ENCODE measurements at places on chromosomes 13 and 19. TPM values are rescaled to one million over a fixed set of nuclear protein-coding genes. Genes with fewer than 3 reads are reported as not detected.

Gene MEIOSIN
- not detected for total RNA-seq

Gene DNAAF3
- total RNA-seq: not detected

Gene DOCK6
- 179 TPM for total RNA-seq

Gene CACNA1A
- 22.3 TPM for total RNA-seq

Gene CEACAM4
- total RNA-seq: not detected

Gene ZNF850
- total RNA-seq: 2.0 TPM

Gene DACT3
- total RNA-seq: 2.3 TPM

Gene NMRK2
- total RNA-seq: not detected

Gene GPC6
- total RNA-seq: 1.6 TPM

Gene LRRC4B
- 2.0 TPM for total RNA-seq

Gene OSCAR
- 0.70 TPM for total RNA-seq

- no peaks in the 10 kb centered on the region for H3K27me3 ChIP-seq
- H3K4me1 ChIP-seq: no peaks in the 10 kb centered on the region
- DNase-seq: no peak
- no peak overlapping the region for H3K4me3 ChIP-seq
- H3K27ac ChIP-seq: no peak overlapping the region
Observed at GRCh38 chr19:18239303-18239702, 13.1 kb upstream of the PDE4C start.

- no peaks in the 10 kb centered on the region for H3K36me3 ChIP-seq
- no peak for DNase-seq
- no peaks in the 10 kb centered on the region for H3K4me1 ChIP-seq
- H3K27me3 ChIP-seq: no peaks in the 10 kb centered on the region
- no peak overlapping the region for H3K4me3 ChIP-seq
- H3K27ac ChIP-seq: no peak overlapping the region
Observed at GRCh38 chr13:40165316-40165932, 501.0 kb downstream of the FOXO1 start.

DNA sequence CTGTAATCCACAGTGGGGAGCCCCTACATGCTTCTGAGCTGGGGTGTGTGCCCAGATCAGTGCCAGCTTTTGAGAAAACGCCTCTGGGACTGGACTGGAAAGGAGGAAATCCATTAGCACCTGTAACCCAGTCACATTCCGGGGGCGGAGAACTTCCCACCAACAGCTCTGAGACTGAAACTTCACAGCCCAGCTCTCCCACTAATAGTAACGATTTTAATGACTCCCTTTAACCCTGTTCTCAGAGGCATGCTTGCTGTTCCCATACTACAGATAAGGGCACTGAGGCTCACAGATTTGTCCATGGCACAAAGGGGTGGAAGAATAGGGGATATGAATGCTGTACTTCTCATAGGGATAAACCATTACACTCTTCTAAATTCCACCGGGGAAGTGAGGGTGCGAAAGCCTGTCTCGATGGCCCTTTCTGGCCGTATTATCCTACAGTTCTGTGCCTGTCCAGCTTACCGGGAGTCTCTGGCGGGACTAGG, 851 bp downstream of the FBXO46 start:
- no peaks in the 10 kb centered on the region for H3K27me3 ChIP-seq
- H3K27ac ChIP-seq: no peak overlapping the region
- peak overlapping the region; percentile 78 for H3K4me3 ChIP-seq
- H3K36me3 ChIP-seq: no peaks in the 10 kb centered on the region

DNA sequence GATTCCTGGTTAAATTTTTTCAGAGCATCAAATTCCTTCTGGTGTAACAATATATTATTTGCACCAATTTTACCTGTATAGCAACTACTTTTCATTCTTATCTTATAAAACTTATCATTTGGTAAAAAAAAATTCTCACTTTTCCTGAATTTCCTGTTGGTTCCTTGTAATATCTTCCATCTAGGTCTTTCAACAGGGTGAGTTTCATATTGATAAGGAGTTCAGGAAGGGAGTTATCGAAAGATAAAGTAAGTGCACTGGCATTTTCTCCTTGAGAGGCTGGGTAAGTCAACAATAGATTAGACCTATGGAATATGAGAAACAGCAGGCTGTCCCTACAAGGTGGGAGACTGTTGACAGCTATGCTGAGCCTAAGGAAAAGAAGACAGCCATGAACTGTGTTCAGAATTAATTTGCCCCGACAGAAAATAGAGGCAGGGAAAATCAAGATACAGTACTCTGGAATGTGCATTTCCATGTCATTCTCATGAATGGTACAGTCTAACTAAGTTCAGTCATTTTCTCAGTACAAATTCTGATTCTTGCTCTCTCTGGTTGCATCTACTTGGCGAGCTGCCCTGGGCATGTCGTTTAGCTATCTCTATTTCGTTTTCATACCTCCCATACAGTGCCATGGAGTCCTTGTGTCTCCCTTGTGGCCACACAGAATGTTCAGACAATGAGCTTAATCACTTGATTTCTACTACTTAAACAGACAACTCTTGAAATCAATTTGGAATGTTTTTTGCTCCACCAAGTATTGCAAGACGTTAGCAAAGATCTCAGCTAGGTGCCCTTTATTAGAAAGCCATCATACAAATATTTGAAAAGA, 9.9 kb downstream of the IGFL1 start:
- H3K4me3 ChIP-seq: no peak overlapping the region
- H3K36me3 ChIP-seq: no peaks in the 10 kb centered on the region
- H3K27ac ChIP-seq: no peak overlapping the region
- no peaks in the 10 kb centered on the region for H3K4me1 ChIP-seq
- no peak for DNase-seq
- no peaks in the 10 kb centered on the region for H3K27me3 ChIP-seq

DNA sequence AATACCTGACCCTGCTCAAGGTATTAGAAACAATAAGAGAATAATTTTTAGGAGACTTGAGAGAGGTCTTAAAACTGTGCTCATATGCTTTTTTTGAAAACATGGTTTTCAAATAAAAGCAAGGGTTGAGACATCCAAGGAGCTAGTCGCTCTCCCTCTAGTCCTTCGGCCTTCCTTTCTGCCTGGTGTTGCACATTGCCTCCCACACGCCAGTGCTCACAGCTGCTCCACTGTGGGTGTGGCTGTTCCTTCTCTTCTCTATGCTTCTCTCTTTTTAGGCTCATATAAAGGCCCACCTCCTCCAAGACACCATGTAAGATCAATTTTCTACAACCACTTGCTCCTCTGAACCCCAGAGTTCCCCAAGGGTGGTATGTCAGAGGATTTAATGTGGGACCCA, 352.6 kb downstream of the ENOX1 start:
- DNase-seq: no peak
- H3K27me3 ChIP-seq: no peaks in the 10 kb centered on the region
- no peaks in the 10 kb centered on the region for H3K36me3 ChIP-seq
- H3K4me3 ChIP-seq: no peak overlapping the region
- H3K27ac ChIP-seq: no peak overlapping the region
- no peaks in the 10 kb centered on the region for H3K4me1 ChIP-seq

GRCh38 chr19:18401580-18402112, 4.2 kb upstream of the LRRC25 start:
- H3K36me3 ChIP-seq: no peaks in the 10 kb centered on the region
- H3K27ac ChIP-seq: peak overlapping the region; percentile 65
- no peaks in the 10 kb centered on the region for H3K27me3 ChIP-seq
- H3K4me3 ChIP-seq: no peak overlapping the region
- H3K4me1 ChIP-seq: peaks cover 5% of the 10 kb centered on the region

GRCh38 chr19:4516939-4517300, 1.4 kb downstream of the PLIN4 start:
- H3K4me3 ChIP-seq: peak overlapping the region; percentile 39
- H3K36me3 ChIP-seq: no peaks in the 10 kb centered on the region
- no peak for DNase-seq
- no peaks in the 10 kb centered on the region for H3K27me3 ChIP-seq

- H3K36me3 ChIP-seq: peaks cover 30% of the 10 kb centered on the region
- H3K27me3 ChIP-seq: no peaks in the 10 kb centered on the region
- peaks cover 33% of the 10 kb centered on the region for H3K4me1 ChIP-seq
- H3K4me3 ChIP-seq: peak overlapping the region; percentile 17
Observed at GRCh38 chr19:1103132-1103707, 574 bp upstream of the GPX4 start.

- no peak for DNase-seq
- no peaks in the 10 kb centered on the region for H3K27me3 ChIP-seq
- no peak overlapping the region for H3K4me3 ChIP-seq
- no peaks in the 10 kb centered on the region for H3K36me3 ChIP-seq
- H3K4me1 ChIP-seq: peaks cover 23% of the 10 kb centered on the region
- no peak overlapping the region for H3K27ac ChIP-seq
Observed at GRCh38 chr19:980133-980998, 3.8 kb upstream of the WDR18 start.

- no peak for DNase-seq
- no peak overlapping the region for H3K4me3 ChIP-seq
- no peaks in the 10 kb centered on the region for H3K27me3 ChIP-seq
- H3K4me1 ChIP-seq: no peaks in the 10 kb centered on the region
- H3K36me3 ChIP-seq: no peaks in the 10 kb centered on the region
Observed at GRCh38 chr13:90498096-90498495, 849.4 kb upstream of the MIR17HG start.

GRCh38 chr13:30145709-30146367, 161.5 kb downstream of the KATNAL1 start:
- no peaks in the 10 kb centered on the region for H3K36me3 ChIP-seq
- no peak overlapping the region for H3K4me3 ChIP-seq
- DNase-seq: no peak
- peaks cover 6% of the 10 kb centered on the region for H3K4me1 ChIP-seq

- H3K36me3 ChIP-seq: no peaks in the 10 kb centered on the region
- no peaks in the 10 kb centered on the region for H3K4me1 ChIP-seq
- DNase-seq: no peak
- no peak overlapping the region for H3K4me3 ChIP-seq
- no peaks in the 10 kb centered on the region for H3K27me3 ChIP-seq
Observed at GRCh38 chr19:14795078-14795721, 16.8 kb upstream of the ADGRE2 start.

DNA sequence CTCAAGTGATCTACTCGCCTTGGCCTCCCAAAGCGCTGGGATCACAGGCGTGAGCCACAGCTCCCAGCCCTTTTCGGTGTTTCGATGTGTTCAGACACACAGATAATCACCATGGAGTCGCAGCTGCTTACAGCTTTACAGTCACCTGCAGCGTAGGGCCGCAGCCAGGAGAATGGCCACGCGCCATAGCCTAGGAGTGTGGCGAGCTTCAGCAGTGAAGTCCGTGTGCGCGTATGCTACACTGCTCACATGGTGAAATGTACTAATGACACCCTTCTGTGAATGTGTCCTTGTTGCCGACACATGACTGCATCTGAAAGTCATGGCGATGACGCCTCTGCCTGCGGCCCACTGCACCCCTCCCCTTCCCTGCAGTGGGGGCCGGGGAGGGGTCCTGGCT, 23.6 kb downstream of the AP3D1 start:
- no peaks in the 10 kb centered on the region for H3K36me3 ChIP-seq
- H3K4me1 ChIP-seq: no peaks in the 10 kb centered on the region
- no peak for DNase-seq
- no peaks in the 10 kb centered on the region for H3K27me3 ChIP-seq
- no peak overlapping the region for H3K27ac ChIP-seq

DNA sequence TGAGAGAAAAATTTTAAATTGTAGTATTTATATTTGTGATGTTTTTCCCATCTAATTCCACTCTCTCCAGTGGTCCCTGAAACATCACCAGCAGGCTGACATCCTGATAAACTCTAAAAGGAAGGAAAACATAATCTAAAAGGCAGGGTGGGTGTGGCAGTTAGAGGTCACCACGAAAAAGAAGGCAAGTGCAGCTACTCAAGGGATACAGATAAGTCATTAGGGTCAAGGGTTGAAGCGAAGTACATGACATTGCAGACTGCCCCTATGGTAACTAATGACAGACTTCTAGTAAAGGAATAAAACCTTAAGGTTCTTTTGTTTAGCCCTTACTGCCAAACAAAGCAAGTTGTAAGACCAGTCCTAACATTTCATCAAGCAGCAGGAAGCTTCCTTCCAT, 6.0 kb upstream of the NEK3 start:
- peaks cover 34% of the 10 kb centered on the region for H3K36me3 ChIP-seq
- no peak overlapping the region for H3K27ac ChIP-seq
- DNase-seq: no peak
- H3K4me1 ChIP-seq: peaks cover 4% of the 10 kb centered on the region
- H3K27me3 ChIP-seq: no peaks in the 10 kb centered on the region

DNA sequence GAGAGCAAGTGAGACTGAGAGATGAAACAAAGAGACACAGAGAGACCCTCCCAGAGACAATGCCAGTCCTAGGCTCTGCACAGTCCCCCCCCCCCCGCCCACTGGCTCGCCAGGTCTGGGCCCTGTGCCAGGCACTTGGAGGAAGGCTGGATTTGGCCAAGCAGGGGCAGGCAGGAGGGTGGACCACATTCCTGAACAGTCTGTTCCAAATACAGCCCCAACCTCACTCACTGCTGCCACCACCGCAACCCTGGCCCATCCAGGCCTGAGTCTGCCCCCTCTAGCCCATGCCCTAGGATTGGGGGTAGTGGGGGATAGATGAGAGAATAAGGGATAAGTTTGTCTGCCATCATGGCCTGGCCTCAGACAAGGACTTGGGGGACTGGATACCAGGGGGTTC, 19.0 kb downstream of the CYP2F1 start:
- H3K27me3 ChIP-seq: no peaks in the 10 kb centered on the region
- DNase-seq: no peak
- H3K4me1 ChIP-seq: no peaks in the 10 kb centered on the region
- H3K36me3 ChIP-seq: no peaks in the 10 kb centered on the region

- no peaks in the 10 kb centered on the region for H3K27me3 ChIP-seq
- no peaks in the 10 kb centered on the region for H3K36me3 ChIP-seq
- no peak overlapping the region for H3K4me3 ChIP-seq
- DNase-seq: no peak
- no peaks in the 10 kb centered on the region for H3K4me1 ChIP-seq
Observed at GRCh38 chr13:111228262-111229144, 91.9 kb upstream of the TEX29 start.

DNA sequence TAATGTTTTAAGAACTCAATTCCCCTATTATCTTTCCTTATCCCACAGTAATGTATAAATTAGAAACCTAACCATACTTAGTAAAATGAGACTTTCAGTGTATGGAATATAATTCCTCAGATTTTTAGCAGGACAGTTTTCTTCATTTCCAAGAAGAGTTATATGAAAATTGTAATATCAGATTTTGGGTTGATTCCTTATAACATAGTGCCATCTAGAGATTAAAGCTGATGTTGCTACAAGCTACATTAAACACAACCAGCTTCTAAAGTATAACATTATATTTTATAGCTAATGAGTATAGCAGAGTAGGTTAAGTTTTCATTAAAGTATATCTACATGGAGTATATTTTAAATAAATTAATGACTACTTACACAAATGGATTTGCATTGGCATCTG, 99.7 kb upstream of the MIR17HG start:
- H3K4me1 ChIP-seq: no peaks in the 10 kb centered on the region
- no peak overlapping the region for H3K4me3 ChIP-seq
- no peak overlapping the region for H3K27ac ChIP-seq
- no peaks in the 10 kb centered on the region for H3K36me3 ChIP-seq
- H3K27me3 ChIP-seq: no peaks in the 10 kb centered on the region
- DNase-seq: no peak

DNA sequence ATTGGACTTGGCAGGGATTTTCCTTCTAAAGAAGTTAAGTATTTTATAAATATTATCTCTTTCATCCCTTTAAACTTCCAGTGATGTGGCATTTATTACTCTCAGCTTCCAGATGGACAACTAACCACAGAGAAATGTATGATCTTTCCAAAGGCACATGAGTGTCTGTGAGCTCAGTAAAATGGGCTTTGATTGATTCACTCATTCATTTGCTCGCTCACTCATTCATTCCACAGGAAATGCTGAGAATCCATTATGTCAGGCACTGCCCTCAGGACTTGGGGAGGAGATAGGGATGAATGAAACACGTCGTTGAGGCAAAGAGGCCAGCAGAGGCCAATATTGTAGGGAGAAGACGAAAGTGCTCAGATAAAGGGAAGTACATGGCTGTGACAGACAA, 359.3 kb downstream of the EFNB2 start:
- no peak overlapping the region for H3K27ac ChIP-seq
- H3K4me3 ChIP-seq: no peak overlapping the region
- no peak for DNase-seq
- H3K36me3 ChIP-seq: no peaks in the 10 kb centered on the region
